Gastrocnemius medialis (tissue), 4 donors: ENCODE measurements at places on chromosomes 3 and 15. TPM values are rescaled to one million over a fixed set of nuclear protein-coding genes. Genes with fewer than 3 reads are reported as not detected.

- DNase-seq: no peak
Measured at GRCh38 chr3:5019411-5020241, 40.4 kb downstream of the BHLHE40 start.

DNA sequence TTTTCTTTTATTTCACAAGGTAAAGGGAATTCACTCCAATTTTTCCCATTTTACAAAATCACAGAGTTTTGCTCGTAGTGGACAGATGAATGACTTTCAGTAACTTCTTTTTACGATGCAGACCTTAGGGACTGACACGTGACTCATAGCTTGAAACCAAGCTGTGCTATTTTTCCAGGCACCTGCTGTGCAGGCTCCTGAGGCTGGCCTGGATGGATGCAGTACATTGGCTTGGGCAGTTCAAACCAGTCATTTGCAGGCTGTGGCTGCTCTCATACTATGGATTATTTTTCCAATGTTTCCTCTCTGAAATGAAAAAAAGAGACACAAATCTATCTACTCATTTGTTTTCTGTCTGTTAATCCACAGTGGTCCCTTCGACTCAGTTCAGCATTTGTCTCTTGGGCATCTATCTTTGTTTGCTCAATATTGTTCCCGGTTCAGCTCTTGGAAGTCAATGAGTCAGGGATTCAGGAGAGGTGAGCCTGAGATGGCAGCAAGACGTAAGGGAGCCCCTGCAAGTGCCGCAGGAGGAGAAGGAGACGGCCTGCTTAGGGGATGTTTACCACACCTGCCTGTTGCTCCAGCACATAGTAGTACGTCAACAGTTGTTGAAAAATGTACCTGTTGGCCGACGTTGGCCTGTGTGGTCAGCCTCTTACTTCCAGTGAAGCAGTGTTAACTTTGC lies 92.8 kb downstream of the SV2B start:
- DNase-seq: no peak

GRCh38 chr3:137294839-137295238 lies 337.1 kb downstream of the IL20RB start:
- no peak for DNase-seq

- DNase-seq: no peak
Measured at GRCh38 chr3:84806958-84807357, 151.8 kb upstream of the CADM2 start.

DNA sequence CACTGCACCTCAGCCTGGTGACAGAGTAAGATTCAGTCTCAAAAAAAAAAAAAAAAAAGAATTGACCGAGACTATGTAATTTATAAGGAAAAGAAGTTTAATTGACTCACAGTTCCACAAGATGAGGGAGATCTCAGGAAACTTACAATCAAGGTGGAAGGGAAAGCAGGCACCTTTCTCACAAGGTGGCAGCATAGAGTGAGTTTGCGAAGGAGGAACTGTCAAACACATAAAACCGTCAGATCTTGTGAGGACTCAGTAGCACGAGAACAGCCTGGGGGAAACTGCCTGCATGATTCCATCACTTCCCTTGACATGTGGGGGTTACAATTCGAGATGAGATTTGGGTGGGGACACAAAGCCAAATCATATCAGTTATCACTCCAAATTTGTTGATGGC lies 380.9 kb downstream of the EDEM1 start:
- DNase-seq: no peak

- no peak for DNase-seq
Measured at GRCh38 chr3:54376142-54376807, 253.9 kb downstream of the CACNA2D3 start.

GRCh38 chr3:109337393-109337792 lies at the start of gene DPPA4:
TSS of gene DPPA4 (minus strand) at chr3:109337546. CDS start at chr3:109337517, 29 bp downstream.
- no peak for DNase-seq

- DNase-seq: no peak
Measured at GRCh38 chr15:67820992-67821783, 4.1 kb upstream of the SKOR1 start.

GRCh38 chr3:123285931-123286307 lies 84.2 kb downstream of the SEC22A start:
- no peak for DNase-seq

GRCh38 chr15:94487635-94488034 lies 256.3 kb downstream of the MCTP2 start:
- DNase-seq: no peak

DNA sequence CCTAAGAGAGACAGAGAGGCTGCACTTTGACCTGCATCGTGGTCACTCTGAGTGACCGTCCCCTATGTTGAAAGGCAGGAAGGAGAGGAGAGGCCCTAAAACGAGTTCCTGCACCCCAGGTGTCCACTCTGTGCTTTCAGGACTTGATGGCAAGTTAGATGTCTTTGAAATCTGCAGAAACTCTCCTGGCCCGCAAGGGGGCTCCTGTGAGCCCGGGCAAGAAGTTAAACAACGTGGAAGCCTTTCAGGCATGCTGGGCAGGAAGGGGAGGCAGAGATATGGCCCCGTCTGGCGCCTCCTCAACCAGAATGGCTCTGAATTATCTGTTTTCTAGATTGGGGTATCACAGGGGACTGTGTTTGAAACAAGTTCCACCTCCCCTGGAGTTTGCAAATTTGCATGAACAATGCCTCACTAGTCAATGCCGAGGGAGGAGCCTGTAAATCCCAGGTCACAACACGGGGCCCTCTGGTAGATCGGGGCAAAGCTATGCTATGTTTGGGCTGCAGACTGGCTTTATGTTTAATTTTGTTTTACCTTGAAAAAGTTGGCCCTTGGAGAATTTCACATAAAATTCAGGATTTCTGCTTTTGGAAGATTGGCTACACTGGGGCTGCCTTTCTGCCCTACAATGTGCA lies 9.8 kb downstream of the CTXND1 start:
- DNase-seq: no peak

- peak; percentile 79 for DNase-seq
Measured at GRCh38 chr3:52052831-52053306, 3.5 kb downstream of the DUSP7 start.

DNA sequence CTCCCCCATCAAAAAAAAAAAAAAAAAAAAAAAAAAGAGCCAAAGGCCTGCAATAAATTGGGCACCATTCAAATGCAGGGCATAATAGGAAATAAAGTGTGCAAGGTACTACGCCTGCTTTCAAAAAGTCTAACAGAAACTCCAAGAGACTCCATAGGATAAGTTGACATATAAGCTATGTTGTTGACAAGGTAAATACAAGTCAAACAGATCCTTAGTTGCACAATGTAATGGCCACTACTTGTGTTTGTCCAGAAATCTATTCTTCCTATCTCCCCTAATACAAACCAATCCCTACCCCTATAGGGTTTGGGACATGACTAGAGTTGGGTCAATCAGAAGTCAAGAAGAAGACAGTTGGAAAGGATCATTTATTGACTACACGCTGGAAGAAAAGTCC lies 16.0 kb downstream of the MAP4 start:
- DNase-seq: no peak

DNA sequence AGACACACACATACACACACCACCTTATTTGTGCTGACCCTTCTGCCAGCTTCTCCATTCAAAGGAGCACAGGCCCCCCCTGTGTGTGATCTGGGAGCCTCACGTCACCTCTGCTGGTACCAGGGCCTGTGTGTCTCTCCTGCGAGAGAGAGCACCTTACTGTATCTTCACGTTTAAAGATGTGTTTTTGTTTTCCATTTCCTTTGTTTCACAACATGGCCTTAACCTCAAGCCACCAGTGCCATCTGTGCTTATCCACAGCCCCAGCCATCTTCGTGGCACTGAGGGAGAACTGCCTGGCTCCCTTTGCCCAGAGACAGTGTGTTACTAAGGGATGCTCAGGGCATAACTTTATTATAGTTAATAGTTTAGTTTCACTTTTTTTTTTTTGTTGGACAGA lies 52.3 kb downstream of the ABHD2 start:
- no peak for DNase-seq

GRCh38 chr3:64340641-64341101 lies 115.4 kb upstream of the PRICKLE2 start:
- DNase-seq: no peak

GRCh38 chr3:4943549-4943948 lies 35.7 kb upstream of the BHLHE40 start:
- DNase-seq: no peak

- DNase-seq: no peak
Measured at GRCh38 chr3:189014526-189014925, 157.2 kb upstream of the TPRG1 start.

- no peak for DNase-seq
Measured at GRCh38 chr3:62039586-62039985, 333.8 kb downstream of the FEZF2 start.

The IL20RB gene
- 0.38 TPM for total RNA-seq

The SH3GL3 gene
- not detected for total RNA-seq

The WDR5B gene
- total RNA-seq: 3.0 TPM

The SCG5 gene
- not detected for total RNA-seq

The MST1R gene
- total RNA-seq: not detected

The CCDC54 gene
- not detected for total RNA-seq

The SH2D7 gene
- total RNA-seq: not detected

The BCHE gene
- 1.2 TPM for total RNA-seq

The CXCR6 gene
- total RNA-seq: not detected

The TEX55 gene
- total RNA-seq: not detected

The SLC22A14 gene
- total RNA-seq: not detected

The CLDN16 gene
- not detected for total RNA-seq

The POLQ gene
- 0.18 TPM for total RNA-seq

The HYAL1 gene
- 10.9 TPM for total RNA-seq
